Activated naive CD4-positive, alpha-beta T cell treated with Interleukin-2 at 50 U/mL for 16 hours (primary cell): ENCODE measurements at places on chromosomes 7 and 10.

DNA sequence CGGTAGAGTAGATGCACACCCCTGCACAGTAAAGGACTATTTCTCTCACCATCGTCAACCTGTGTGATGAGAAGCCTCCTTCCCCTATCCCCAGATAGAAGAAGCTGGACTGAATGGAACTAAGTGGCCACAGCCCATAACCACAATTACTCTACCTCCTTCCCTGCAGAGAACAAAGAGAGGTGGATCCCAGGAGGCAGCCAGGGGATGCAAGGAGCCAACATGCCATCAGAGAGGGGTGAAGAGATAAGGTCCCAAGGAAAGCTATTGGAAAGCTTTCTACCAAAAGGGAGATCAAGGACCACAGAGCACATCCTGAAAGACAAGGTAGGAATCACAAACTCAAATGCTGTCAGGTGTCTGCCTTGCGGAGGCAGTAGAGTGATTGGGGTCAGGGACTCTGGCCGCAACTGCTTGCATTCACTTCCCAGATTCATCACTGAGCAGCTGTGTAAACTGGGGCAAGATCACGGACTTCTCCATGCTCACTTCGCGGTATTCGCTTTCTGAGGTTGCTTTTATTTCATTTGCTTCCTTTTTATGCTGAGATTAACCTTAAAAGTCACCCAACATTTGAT lies 81.6 kb upstream of the MYO3A start:
- DNase-seq = no peak

GRCh38 chr10:75111907-75112679 lies 637 bp downstream of the SAMD8 start:
- DNase-seq = peak; percentile 47

- DNase-seq = no peak
Measured at GRCh38 chr7:26489391-26489790, 197.7 kb downstream of the SNX10 start.

DNA sequence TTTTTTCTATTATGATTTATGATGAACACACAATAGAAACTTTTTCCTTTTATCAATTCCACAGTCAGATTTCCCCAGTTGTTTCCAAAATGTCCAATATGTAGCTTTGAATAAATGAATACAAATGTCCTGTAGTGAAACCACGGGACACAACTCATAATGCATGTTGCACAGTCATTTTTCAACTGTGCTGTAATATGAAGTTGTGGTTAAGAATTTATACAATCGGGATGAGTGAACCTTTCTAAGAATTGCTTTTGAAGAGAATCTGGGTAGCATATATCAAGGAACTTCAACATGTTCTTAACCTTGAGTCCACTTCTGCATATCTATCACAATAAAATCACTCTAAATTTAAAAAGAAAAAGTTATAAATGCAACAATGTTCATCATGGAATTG lies 14.6 kb upstream of the ST7 start:
- DNase-seq = no peak

DNA sequence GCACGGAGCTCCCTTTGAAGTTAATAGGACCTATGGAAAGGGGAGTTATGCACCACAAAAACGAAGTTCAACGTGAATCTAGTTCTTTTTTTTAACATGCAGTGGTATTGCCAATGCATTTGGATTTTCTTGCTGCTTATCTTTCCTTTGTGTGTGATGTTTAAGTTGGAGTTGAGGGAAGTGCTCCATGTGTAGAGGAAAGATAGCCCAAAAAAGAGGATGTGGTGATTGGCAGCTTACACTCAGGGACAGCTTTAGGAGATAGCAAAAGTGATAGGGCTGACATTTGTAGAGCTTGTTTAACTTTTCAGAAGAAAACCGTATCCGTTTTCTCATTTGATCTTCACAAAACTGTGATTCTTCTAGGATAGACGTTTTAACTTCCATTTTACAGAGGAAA lies 101.3 kb downstream of the MDFIC start:
- DNase-seq = no peak

DNA sequence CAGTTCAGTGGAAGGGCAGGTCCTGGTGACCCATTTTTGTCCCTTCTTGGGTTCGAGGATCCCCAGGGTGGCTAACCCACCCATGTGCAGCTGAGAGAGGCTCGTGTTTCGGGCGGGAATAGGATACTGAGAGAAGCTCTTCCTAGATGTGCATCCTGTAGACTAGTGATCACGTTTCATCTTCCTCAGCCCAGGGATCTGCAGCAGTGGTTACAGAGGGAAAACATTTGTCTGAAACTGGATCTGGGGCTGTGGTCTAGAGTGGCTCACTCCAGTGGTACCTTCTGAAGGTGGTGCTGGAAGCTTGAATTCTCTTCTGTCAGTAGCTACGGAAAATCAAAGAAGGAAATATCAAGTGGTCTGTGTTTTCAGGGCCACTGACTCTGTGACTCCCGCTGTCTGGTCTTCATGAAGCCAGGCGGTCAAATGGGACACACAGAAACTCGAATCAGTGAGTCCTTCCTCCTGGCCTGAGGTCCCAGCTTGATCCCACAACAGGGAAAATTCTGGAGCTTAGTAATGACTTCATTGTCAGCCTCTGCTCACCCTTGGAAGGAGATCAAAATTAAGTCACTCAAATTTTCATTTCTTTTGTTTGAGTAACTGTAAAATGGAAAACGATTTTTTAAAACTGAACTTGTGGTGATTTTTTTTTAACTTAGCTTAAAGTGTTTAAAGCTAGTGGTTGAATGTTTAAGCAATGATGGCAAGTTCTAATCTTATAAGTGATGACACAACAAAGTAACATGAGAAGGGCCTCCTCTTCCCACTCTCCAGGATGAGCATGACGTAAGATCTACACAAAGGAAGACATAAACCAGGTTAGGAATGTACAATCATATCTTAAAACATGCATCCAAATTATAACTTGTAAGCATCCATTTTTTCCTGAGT lies 469.3 kb upstream of the KLF6 start:
- no peak for DNase-seq

GRCh38 chr10:119313644-119314043 lies 106.3 kb downstream of the GRK5 start:
- DNase-seq = peak; percentile 58

DNA sequence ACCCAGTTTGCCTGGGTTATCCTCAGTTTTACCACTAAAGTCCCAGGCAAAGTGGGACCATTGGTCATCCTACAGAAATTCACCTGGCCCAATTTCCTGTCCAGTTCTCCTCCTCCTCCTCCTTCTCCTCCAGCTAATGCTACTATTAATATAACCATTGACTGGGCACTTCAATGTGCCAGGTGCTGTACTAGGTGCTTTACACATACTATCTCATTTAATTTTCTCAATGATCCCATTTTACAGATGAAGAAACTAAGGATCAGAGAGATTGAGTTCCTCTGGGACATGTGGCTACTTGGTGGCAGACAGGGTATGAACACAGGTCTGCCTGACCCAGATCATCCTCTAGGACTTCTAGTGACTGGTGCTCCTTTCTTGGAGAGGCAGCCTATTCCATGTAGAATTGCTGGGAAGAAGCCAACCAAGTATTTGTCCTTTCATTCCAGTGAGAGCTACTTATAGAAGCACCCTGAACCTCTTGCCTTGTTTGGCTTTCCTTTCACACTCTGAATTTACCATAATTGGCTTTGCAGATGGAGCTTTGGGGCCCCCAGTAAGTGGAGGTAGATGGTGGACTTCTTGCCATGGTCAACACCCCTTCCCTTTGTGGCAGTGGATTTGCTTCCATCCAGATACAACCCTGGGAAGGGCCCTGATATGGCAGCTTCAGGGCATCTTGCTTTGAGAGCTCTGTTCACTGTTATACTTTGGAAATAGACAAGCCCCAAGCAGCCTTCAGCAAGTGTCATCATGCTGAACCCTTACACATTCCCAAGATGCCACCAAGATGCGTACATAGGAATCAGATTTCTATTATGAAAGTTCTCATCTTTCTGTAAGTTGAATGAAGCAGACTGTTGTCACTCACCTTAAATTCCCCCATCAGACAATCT lies 78.7 kb downstream of the MYOF start:
- DNase-seq = no peak

DNA sequence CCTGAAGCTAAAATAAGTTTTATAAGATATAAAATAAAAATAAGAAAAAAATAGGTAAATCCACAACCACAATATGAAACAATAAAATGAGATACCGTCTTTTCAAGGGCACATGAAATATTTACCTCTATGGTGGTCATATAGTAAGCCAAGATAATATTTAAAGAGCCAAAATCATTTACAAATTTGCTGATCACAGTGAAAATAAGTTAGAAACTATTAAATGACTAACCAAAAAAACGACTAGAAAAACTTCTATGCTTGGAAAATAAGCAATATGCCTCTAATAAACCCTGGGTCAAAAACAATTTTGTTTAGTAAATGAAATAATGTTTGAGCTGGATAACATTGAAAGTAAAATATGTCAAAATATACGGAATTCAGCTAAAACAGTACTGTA lies 535.2 kb downstream of the GRID1 start:
- DNase-seq = no peak

DNA sequence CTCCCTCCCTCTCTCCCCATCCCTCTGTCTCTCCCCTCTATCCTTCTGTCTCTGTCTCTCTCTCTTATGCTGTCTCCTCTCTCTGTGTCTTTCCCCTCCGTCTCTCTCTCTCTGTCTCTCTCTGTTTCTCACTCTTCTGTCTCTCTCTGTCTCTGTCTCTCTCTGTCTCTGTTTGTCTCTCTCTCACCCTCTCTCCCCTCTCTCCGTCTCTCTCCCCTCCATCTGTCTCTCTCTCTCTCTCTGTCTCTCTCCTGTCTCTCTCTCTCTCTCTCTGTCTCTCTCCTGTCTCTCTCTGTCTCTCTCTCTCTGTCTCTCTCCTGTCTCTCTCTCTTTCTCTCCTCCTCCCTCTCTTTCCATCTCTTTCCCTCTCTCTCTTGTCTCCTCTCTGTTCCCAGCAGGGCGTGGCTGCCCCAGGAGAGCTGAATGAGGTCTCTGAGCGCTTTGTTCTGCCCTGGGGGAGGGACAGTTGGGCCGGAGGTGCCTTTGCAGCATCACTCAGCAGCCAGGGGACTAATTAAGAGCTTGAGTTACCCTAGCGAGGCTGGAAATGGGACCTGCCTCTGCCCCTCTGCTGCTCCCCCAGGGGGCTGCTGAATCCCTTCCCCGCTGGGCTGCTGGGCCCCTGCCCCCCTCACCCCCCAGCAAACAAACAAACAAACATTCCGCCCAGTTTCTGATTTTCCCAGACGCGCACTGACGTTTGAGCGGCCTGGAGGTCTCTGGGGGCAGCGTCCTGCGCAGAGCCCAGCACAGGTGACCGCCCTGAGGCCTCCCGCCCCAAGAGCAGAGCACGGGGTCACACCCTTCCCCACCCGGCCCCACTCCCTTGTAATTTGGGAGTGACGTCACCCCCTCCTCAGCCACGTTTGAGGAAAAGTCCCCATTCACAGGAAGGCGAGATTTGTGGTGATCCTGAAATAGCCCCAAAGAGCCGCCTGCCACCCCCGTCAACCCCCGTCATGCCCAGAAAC lies 68.1 kb downstream of the PDGFA start:
- DNase-seq = no peak

- no peak for DNase-seq
Measured at GRCh38 chr7:112444505-112444904, 5.8 kb upstream of the IFRD1 start.

- DNase-seq = no peak
Measured at GRCh38 chr7:99489235-99489634, 10.8 kb downstream of the ZNF394 start.

DNA sequence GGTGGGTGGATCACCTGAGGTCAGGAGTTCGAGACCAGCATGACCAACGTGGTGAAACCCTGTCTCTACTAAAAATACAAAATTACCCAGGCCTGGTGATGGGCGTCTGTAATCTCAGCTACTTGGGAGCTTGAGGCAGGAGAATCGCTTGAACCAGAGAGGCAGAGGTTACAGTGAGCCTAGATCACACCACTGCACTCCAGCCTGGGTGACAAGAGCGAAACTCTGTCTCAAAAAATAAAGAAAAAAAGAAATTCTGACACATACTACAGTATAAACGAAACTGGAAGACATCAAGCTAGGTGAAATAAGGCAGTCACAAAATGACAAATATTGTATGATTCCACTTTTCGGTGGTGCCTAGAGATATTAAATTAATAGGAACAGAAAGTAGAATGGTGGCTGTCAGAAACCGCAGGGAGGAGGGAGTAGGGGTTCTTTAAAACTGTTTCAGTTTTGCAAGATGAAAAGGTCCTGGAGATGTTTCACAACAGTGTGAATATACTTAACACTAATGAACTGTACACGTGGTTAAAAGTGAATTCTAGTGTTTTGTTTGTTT lies 23.2 kb downstream of the PILRA start:
- peak; percentile 67 for DNase-seq

DNA sequence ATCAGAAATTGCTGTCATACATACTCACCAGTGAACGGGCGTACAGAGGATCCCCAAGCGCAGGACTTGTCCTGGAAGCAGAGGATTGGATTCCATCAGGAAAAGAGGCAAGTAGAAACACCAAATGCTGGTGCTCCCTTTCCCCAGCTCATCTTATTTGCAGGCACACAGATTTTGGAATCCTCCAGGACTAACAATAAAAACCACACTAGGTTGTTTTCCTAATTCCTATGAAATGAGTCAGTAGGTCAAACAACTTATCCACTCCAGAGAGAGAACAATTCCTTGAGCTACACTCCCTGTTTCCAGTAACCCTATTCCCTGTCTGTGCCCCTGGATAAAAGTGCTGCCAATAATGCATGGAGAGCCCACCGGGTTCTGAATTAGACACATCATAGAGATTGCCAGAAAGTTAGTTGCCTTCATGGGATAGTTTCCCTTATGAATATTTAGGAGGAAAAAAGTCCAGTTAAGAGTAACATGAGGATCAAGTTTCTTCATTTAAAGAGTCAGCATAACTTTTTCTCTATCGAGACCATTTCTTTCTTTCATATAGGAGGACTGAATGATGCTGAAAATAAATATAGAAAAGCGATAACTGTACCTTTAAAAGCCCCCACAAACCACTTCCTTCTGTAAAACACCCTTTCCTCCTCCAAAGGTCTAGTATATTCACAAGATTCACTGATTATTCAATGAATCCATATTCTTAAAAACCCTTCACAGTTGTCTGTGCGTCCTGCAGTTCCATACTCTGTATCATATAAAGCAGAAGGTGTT lies 178.3 kb upstream of the KLF14 start:
- no peak for DNase-seq

DNA sequence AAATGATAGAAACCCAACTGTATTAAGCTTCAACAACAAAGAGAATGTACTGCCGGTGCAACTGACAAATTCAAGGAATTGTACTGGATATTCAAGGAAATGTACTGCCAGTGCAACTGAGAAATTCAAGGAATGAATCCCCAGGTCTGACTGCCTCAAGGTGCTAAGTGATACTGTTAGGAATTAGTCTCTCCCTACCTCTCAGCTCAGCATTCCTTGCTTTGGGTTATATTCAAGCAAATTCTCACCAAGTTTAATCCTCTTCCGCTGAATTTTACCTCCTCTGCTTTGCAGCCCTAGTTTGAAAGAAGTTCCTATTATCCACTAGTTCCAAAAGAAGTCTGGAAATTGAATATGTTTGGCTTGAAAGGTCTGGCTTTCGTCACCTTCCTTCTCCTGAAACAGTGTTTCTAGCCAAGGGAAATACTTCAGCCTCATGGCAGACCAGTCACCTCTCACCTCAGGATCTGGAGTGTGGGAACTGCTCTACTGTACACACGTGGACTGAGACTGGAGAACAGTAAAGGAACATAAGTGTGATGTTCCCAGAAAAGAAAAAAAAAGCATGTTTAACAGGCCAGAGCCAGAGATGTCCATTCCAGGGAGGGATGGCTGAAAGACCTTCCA lies 60.4 kb downstream of the SORCS1 start:
- no peak for DNase-seq

- peak; percentile 53 for DNase-seq
Measured at GRCh38 chr7:111083413-111083812, 7.5 kb upstream of the LRRN3 start.

GRCh38 chr7:44693641-44694313 lies 54.9 kb upstream of the ZMIZ2 start:
- DNase-seq = no peak

GRCh38 chr7:118902600-118902999 lies 678.1 kb downstream of the ANKRD7 start:
- no peak for DNase-seq
